Activated CD4-positive, alpha-beta memory T cell treated with anti-CD3 and anti-CD28 coated beads, Interleukin-2, amount 10 ng/mL, durations not matched to agents 7 days and 5 days (primary cell): ENCODE measurements at places on chromosomes 5 and 9. TPM values are rescaled to one million over a fixed set of nuclear protein-coding genes. Genes with fewer than 3 reads are reported as not detected.

GRCh38 chr5:24389968-24390367 lies 254.8 kb downstream of the CDH10 start:
- no peak overlapping the region for H3K27ac ChIP-seq
- DNase-seq, result no peak
- no peaks in the 10 kb centered on the region for H3K4me1 ChIP-seq
- no peaks in the 10 kb centered on the region for H3K36me3 ChIP-seq

The SPATA6L gene
- 0.43 TPM for total RNA-seq

The PCDHB12 gene
- total RNA-seq, result not detected

DNA sequence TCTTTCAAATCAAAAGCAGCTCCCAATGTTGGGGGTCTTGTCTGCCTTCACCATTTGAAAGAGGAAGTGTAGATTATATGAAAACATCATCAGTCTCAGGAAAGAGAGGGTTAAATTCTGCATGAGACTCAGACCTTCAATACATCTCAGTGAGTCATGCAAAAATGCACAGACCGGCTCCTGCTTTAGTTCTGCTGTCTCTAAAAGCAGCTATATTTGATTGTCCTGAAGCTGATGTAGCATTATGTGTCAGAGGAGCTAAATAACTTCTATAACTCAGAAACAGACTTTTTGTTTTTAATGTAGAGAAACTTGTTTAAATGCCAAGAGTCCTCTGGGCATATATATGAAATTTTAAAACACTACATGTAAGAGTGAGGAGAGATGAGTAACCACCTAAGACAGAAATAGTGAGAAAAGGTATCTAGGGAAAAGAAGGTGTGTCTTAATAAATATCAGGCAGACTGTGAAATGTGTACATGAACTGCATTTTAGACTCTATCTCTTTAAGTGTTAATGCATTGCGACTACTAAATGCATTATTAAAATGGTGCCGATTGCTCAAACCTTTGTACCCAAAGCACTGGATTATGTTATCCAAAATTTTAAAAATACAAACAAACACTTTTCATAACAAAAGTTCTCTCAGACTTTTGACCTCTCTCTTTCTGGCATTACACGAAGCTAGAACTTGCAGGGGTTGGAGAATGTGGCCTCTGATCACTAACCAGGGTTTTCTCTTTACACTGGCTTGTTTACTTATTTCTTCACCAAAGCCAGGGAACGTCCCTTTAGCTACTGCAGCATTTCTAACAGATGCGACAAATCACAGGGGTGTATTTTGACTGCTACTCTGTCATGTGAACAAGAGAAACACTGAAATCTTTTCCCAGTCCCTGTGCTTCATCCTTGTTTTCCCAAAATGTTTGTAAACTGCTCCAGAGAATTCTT lies 302.3 kb downstream of the ARL15 start:
- no peak for DNase-seq
- no peak overlapping the region for H3K27ac ChIP-seq
- H3K4me1 ChIP-seq, result peaks cover 1% of the 10 kb centered on the region
- H3K4me3 ChIP-seq, result no peak overlapping the region

DNA sequence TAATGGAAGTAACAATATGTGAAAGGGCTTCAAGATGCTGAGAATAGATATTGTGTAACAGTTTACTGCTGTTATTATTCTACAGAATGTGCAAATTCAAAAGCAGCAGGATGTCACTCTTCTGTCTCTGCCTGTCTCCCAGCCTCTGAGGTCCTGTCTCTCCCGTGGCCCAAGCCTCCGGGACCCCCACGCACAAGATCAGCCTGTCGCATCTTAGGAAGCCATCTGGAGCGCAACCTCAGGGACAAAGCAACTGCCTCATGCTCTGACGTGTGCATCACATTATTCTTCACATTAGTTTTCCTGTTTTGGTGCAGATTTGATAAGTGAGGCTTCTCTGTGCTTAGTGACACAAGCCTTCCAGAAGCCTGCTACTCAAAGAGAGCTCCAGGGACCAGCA lies 46.5 kb upstream of the C9orf72 start:
- H3K4me1 ChIP-seq, result no peaks in the 10 kb centered on the region
- no peak overlapping the region for H3K4me3 ChIP-seq
- DNase-seq, result no peak
- peaks cover 9% of the 10 kb centered on the region for H3K27me3 ChIP-seq

DNA sequence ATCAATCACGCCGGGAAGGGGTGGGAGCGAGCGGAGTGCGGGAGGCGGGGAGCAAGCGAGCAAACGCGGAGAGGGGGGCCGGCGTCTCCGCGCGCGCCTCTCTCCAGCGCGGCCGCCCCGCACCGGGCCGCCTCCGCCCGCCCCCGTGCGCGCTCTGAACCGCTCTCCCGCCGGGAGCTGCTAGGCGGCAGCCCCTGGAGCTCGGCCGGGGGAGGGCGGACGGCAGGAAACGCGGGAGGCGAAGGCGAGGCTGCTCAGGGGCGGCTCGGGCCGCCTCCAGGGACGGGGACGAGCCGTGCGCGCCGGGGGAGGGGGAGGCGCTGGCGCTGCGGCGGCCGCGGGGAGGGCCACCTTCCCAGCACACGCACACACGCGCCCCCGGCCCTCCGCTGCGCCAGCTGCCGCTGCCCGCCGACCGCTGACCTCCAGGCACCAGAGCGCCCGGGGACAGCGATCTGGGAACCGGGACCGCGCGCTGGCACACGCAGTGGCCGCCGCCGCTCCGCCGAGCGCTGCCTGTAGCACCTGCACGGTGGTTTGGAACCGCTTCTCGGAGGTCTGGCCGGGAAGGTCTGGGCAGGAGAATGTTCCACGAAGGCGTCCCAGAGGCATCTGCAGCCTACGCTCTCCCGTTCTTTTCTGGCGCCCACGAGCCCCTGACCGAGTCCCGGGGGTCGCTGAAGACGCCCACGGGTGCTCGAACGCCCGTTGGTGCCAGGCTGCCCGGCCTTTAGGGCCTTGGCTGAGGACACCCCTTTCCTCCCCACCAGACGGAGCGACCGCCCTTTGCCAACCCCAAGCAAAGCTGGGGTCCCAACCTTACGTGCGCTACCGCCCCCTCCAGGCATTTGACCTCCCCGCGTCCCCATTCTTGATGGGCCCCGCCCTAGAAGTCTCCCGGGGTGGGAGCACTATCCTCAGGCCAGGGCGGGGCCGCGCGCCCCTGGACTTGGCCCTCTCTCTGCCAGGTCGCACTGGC lies at the start of gene GABBR2:
Gene GABBR2 (minus strand): TSS at position 3 of the 979 bp plus-strand sequence. CDS start 198 bp downstream, outside the sequence.
- peaks cover 3% of the 10 kb centered on the region for H3K4me1 ChIP-seq
- DNase-seq, result no peak
- no peak within 1 kb of the TSS for H3K4me3 ChIP-seq
- no peak within 1 kb of the TSS for H3K27ac ChIP-seq
- H3K27me3 ChIP-seq, result peaks cover 67% of the 10 kb centered on the region
- no peaks in the 10 kb centered on the region for H3K36me3 ChIP-seq

- DNase-seq, result no peak
- H3K4me1 ChIP-seq, result peaks cover 2% of the 10 kb centered on the region
- H3K36me3 ChIP-seq, result no peaks in the 10 kb centered on the region
- H3K27me3 ChIP-seq, result peaks cover 19% of the 10 kb centered on the region
- H3K27ac ChIP-seq, result no peak overlapping the region
These were observed 10.9 kb upstream of the AFAP1L1 start for GRCh38 chr5:149260761-149261160.

- H3K27ac ChIP-seq, result no peak overlapping the region
- H3K4me1 ChIP-seq, result peaks cover 9% of the 10 kb centered on the region
- no peak overlapping the region for H3K4me3 ChIP-seq
- H3K36me3 ChIP-seq, result no peaks in the 10 kb centered on the region
- DNase-seq, result no peak
These were observed 20.1 kb upstream of the FCN2 start for GRCh38 chr9:134860510-134860909.

DNA sequence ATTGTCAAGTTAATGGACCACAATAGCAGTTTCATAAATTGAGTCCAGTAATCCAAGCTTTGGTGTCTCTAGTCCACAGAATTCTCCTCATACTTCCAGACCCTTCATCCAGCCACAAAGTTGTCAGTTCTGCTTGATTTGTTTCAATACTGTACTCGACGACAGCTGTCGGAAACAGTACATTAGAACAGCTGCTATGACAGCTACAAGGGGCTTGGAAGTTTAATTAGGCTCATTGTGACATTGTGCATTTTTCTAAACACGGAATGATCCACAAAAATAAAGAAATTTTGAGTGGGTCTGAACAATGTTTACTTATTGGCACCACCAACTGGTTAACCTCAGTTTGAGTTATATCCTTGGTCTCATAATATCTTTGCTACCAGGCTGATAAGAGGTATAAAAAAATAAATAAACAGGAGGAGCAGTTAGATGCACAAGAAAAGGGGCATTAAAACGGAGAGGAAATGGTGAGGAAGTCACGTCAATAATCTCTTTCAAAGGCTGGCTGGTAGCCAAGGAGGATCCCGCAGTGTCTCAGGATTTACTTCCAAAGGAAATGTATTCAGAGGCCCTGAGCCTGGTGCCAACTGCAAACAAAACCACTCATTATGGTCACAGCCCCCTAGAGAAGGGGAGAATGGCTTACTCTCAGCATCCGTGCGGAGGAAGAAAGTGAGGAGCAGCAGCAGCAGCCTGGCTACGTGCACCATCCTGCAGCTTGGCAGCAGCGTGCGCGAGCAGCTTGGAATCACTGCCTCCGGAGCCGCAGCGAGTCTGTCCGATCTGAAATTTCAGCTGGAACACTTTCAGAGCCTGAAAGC lies 933.8 kb upstream of the DMAC1 start:
- no peaks in the 10 kb centered on the region for H3K36me3 ChIP-seq
- H3K27ac ChIP-seq, result no peak overlapping the region
- no peaks in the 10 kb centered on the region for H3K4me1 ChIP-seq

GRCh38 chr9:94783102-94783682 lies 56.7 kb downstream of the AOPEP start:
- peaks cover 5% of the 10 kb centered on the region for H3K36me3 ChIP-seq
- H3K4me1 ChIP-seq, result peaks cover 16% of the 10 kb centered on the region
- peak; percentile 55 for DNase-seq
- H3K27ac ChIP-seq, result no peak overlapping the region
- no peaks in the 10 kb centered on the region for H3K27me3 ChIP-seq

GRCh38 chr9:18343784-18344183 lies 130.2 kb upstream of the ADAMTSL1 start:
- no peak overlapping the region for H3K4me3 ChIP-seq
- H3K27me3 ChIP-seq, result peaks cover 2% of the 10 kb centered on the region
- H3K36me3 ChIP-seq, result no peaks in the 10 kb centered on the region
- no peaks in the 10 kb centered on the region for H3K4me1 ChIP-seq

GRCh38 chr5:151108566-151108965 lies 27.7 kb upstream of the TNIP1 start:
- no peaks in the 10 kb centered on the region for H3K27me3 ChIP-seq
- peaks cover 77% of the 10 kb centered on the region for H3K36me3 ChIP-seq
- no peak for DNase-seq
- H3K27ac ChIP-seq, result no peak overlapping the region
- H3K4me3 ChIP-seq, result no peak overlapping the region
- H3K4me1 ChIP-seq, result no peaks in the 10 kb centered on the region

The FGFR4 gene
- total RNA-seq, result 0.33 TPM
